ENCODE measurements at places on chromosomes 12 and 14. TPM values are rescaled to one million over a fixed set of nuclear protein-coding genes. Genes with fewer than 3 reads are reported as not detected.

TDP1 gene
- total RNA-seq = 3.3 TPM

GRCh38 chr12:87812681-87813080 lies 216.5 kb downstream of the C12orf50 start:
- DNase-seq = no peak

TOMM20L gene
- total RNA-seq = not detected

RIPK3 gene
- total RNA-seq = 2.7 TPM

DNA sequence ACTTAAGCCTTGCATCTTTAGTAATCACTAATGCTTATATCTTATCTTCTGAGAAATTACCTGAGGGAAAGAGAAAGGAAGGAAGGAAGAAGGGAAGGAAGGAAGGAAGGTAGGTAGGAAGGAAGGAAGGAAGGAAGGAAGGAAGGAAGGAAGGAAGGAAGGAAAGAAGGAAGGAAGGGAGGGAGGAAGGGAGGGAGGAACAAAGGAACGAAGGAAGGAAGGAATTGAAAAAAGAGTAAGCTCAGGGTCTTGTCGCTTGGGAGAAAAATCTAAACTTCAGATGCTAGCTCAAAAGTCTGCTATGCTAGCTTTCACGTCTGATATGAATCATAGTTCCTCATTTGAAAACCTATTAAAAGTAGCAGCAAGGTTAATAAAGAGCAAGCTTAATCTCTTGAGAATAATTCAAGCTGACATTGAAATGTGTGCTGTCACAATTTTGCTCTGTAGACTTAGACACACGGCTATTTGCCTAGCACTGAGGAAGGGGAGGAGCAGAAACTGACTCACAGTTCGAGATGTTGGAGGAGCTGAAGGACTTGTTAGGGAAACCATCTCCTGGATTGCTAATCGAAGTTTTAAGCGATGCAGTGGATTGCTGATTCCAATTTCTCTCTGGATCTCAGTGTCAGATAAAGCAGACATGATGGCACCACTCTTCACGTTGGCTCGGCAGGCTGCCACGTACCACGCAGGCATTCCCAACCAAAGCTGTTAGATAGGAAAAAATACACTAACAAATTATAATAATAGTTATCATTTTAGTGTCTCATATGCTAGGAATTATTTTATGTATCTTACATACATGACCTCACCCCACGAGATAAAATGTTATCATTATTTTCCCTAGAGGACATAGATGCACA lies 216.7 kb downstream of the ACSS3 start:
- no peak for DNase-seq
- no peaks in the 10 kb centered on the region for H3K36me3 ChIP-seq
- H3K4me1 ChIP-seq = peaks cover 3% of the 10 kb centered on the region
- no peak overlapping the region for H3K27ac ChIP-seq

- no peaks in the 10 kb centered on the region for H3K27me3 ChIP-seq
- peak; percentile 26 for DNase-seq
Observed at GRCh38 chr14:86038387-86039042, 508.6 kb downstream of the FLRT2 start.

- peaks cover under 1% of the 10 kb centered on the region for H3K27me3 ChIP-seq
- DNase-seq = peak; percentile 74
- peak within 1 kb of the TSS; percentile 90 for H3K27ac ChIP-seq
- H3K4me1 ChIP-seq = no peaks in the 10 kb centered on the region
- H3K4me3 ChIP-seq = peak within 1 kb of the TSS; percentile 79
- peaks cover 15% of the 10 kb centered on the region for H3K36me3 ChIP-seq
Observed at GRCh38 chr12:57772429-57773322, at the start of gene EEF1AKMT3. EEF1AKMT3 (plus strand) TSS chr12:57772614; CDS start chr12:57772725, 111 bp downstream.
